ENCODE measurements at places on chromosomes 1 and 21. TPM values are rescaled to one million over a fixed set of nuclear protein-coding genes. Genes with fewer than 3 reads are reported as not detected.

ASPM gene
- 0.54 TPM for total RNA-seq

UQCRHL gene
- 1.3 TPM for total RNA-seq

MNDA gene
- total RNA-seq: 2.0 TPM

SLC30A2 gene
- 55.9 TPM for total RNA-seq

DNA sequence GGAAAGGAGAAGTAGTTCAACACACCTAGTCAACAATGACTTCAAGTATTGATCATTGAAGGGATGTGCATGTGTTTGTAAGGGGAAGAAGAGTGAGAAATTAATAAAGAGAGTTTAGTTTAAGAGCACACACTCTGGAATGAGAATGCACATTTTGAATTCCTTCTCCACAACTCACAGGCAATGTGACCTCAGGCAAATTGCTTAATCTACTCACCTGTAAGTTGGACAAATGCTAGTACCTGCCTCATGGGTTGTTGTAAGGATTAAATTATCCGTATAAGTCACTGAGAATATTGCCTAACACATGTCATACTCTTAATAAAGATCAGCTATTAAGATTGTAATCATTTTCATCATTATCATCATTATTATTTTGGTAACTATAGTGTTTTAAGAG is 204.0 kb upstream of the NFIA start:
- DNase-seq: no peak

GRCh38 chr1:2942410-2942809 is 78.9 kb upstream of the ACTRT2 start:
- no peak for DNase-seq

GRCh38 chr1:247212012-247212411 is 40.2 kb upstream of the ZNF124 start:
- DNase-seq: no peak

DNA sequence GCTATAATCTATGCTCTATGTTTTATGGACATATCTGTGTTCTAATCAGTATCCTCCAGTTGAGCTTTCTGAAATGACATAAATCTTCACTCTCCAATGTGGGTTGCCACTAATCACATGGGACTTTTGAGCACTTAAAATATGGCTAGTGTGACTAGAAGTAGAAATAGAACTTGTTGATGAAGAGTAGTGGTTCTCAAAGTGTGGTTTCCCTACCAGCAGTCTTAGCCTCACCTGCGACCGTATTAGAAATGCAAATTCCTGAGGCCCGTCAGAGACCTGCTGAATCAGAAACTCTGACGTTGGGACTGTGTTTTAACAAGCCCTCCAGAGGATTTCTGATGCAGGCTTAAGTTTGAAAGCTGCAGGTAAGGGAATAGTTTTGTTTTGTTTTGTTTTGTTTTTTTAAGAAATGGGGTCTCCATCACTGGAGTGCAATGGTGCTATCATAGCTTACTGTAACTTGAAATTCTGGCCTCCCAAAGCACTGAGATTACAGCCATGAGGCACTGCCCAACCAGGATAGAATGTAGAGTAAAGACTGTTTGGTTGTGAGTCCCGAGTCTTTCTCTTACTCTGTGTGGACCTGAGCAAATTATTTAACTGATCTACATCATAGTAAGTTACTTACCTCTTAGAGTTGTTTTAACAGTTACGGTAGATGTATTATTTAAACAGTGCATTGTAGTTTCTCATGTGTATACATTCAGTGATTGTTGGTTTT is 21.7 kb downstream of the GLRX2 start:
- DNase-seq: no peak

GRCh38 chr1:228918335-228918734 is 183.1 kb downstream of the RHOU start:
- DNase-seq: no peak

DNA sequence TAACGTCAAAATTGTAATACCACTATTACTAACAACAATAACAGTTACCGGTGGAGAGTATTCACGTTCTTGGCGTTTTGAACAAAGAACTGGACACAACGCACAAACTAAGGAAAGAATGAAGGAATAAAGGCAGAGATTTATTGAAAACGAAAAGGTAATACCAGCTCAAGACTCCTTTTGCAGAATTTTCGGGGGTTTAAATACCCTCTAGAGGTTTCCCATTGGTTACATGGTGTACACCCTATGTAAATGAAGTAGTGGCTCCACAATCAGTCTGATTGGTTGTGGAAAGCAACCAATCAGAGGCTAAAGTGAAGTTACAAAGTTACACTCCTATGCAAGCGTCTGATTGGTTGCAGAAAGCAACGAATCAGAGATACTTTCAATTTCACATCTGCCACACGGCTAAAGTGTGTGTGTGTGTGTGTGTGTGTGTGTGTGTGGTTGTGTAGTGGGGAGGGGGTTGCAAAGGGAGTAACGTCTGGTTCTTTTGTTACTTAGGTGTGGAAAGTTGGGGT is 1.1 kb upstream of the GTF2B start:
- DNase-seq: no peak

- DNase-seq: peak; percentile 0
Measured at GRCh38 chr21:45525910-45526306, 16.3 kb downstream of the SLC19A1 start.

DNA sequence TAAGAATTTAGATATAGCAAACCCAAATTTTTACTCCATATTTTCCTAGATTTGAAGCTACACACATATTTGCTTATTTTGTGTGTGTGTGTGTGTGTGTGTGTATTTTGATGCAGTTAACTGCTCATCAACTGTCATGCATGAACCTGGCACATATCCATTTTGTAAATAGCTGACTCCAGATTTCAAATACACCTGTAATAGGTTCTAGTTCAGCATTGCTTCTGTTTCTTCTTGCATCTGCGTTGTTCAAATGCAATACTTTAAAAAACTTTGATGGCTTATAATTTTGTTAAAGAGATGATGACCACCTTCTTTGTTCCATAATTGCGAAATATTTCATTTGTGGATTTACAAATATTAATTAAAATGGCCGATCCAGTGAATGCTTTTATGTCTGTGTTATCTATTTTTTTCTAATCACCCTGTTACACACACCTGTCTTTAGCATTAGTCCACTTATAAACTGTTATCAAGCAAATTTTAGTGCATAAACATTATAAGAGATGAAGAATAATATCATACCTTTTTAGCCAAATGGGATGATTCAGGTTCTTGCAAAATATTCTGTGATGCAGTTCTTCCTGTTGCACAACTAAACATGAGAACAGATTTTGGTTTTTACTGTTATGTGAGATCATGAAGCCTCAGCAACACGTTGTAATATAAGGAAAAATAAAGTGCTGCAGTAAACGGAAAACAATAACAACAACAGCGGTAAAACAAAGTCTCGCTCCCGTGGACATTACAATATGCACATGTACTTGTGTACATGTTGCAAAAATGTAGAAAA is 12.7 kb upstream of the S100A11 start:
- no peak for DNase-seq

DNA sequence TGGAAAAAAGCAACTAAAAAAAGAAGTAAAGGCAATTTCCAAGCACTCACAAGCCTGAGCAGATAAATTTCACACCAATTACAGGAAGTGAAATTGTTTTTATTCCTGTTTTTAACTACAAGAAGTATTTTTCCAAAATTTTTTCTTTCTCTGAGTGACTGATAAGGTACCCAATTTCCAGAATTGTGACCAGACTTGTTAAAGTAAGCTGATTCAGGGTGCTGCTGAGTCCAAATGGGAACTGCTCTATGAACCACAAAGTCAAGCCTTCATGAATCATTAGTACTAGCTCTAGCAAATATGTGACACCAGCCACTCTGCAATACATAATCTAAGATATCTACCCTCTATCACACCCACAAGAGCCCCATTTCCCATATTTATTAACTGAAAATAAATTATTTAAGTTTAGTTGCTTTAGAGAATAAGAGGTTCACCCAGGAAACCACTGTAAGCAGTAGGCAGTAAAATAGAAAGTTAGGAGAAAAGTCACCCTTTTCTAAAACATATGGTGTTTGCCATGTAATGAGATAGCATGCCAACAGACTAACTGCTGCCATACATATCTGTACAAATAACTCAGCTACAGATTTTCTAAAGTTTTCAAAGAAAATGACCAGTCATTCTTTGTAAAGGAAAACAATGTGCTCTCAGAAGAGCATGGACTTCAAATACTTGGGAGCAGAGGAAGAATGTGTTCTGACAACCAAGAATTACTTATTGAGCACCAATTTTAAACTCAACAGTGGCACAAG is 43.1 kb upstream of the TNFSF18 start:
- no peak for DNase-seq

DNA sequence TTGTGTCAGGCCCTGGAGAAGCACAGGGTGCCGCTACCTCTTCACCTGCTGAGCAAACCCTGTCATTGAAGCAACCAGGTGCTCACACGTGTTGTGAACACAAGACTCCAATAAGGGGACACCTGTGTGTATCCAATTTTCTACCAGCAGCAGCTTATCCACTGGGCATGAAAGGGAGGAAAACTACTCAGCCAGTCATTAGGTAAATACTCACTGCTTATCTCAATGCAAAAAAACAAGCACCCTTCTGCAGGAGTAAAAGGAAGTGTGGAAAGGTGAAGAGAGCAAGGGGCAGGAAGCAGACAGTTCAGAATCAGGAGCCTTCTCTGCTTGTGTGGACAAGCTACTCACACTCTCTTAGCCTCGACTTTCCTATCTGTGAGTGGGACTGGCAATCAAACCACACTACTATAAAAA is 148.9 kb downstream of the ETS2 start:
- no peak for DNase-seq

DNA sequence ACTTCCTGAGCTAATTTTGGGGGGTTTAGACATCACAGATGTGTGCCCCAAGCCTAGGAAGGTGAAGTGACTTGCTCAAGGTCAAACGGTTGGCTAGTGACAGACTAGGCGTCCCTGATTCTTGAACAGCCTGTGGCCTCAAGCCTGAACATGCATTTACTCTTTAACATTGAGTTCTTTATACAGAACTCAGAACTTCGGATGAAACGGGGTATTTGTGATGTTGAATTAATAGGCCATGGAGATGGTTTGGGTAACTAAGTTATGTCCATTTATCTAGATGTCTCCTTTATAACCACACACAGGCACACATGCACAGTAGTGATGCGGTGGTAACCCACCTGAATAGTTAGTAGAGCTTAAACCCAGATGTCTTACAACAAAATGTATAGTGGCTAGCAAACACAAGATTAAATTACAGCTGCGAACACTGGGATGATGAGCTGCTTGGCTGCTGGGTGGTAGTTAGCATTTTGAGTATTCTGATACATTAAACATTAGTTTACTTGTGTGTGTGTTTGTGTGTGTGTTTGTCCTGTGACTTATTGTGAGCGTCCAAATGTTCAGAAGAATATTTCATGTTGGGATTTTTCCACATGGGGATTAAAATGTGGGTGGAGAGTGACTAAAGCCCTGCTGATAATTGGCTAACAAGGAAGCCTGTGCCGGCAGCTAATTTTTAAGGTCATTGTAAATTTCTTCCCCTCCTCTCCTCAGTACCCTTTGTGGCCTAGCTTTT is 2.3 kb downstream of the ATP1A1 start:
- DNase-seq: no peak

DNA sequence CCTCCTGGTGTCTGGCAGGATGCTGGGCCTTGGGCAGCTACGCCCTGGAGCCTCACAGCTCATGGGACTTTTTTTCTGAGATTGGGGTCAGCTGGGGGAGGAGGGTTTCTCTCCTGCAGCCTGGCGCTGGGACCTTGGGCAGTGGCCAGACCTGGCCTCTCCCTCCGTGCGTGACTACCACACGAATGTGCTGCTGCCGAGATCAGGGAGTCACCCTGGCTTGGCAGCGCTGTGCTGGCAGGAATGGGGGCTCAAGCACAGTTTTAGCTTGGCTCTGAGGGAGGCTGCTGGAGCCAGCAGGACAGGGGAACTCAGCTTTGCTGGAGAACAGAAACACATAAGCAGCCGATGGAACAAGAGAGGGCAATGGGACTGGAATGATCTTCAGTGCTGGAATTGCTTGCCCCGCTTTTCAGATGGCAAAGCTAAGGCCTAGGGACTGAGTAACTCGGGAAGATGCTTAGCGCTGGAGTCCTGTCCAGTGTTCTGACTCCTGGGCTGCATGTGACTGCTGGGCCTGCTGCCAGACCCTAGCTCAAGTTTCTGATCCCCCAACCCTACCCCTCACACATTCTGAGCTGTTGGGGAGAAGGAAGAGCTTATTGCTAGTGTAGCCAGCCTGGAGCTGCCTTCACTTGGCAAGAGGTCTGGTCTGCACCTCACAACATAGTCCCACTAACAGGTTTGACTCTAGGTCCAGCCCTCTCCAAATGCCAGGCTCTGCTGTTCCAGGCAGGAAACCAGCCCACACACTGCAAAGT is 69.9 kb downstream of the NAV1 start:
- peak; percentile 73 for DNase-seq

GRCh38 chr1:6444377-6444776 is 19.8 kb downstream of the ESPN start:
- no peak for DNase-seq

GRCh38 chr1:152185544-152186391 is 26.7 kb upstream of the RPTN start:
- DNase-seq: peak; percentile 45

GRCh38 chr1:160718210-160718609 is 6.6 kb upstream of the CD48 start:
- DNase-seq: no peak

GRCh38 chr1:228071839-228072657 is 10.5 kb upstream of the ARF1 start:
- DNase-seq: no peak

DNA sequence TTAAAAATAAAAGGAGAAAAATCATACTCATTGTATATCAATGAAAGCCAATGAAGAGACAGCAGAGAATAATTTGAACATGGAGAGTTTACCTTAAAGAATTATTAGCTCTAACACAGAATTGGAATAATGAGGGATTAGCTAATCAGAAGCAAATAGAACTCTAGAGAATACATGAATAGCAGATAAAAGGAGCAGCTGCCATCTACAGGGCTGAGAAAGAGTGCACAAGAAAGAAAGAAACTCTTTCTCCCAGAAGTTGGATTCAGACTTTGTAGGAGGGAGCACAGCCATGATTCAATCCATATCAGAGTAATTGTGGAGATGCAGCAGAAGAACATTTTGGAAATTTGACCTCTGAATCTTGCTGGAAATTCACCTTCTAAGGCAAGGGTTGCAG is 1171.2 kb downstream of the PLA2G4A start:
- DNase-seq: no peak

- no peak for DNase-seq
Measured at GRCh38 chr1:172277275-172277674, 143.2 kb upstream of the C1orf105 start.

DNA sequence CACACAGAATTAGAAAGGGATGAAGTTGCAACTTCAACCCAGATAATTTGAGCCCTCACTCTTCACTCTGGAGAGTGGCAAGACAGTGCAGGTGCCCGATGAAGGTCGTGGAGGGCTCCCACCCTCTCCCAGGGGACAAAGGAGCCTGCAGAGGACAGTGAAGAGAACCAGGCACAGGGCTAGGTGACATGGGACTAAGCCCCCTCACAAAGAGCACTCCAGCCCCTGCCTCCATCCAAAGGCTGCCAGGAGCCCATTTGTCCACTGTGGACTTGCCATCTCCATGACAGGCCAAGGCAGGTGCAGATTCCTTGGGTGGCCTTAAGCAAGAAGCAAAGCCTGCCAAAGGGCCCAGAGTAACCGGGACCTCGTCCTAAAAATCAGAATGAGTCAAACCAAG is 15.1 kb downstream of the ERRFI1 start:
- no peak for DNase-seq
